Pancreas (tissue), 10 donors: ENCODE measurements at places on chromosomes 11 and 22. TPM values are rescaled to one million over a fixed set of nuclear protein-coding genes. Genes with fewer than 3 reads are reported as not detected.

CASP1 gene
- polyA plus RNA-seq: 4.8 TPM

OR8D4 gene
- polyA plus RNA-seq: 0.19 TPM

EI24 gene
- 46.3 TPM for polyA plus RNA-seq

ART1 gene
- polyA plus RNA-seq: not detected

CSNK1E gene
- polyA plus RNA-seq: 115 TPM

ZNF74 gene
- polyA plus RNA-seq: 5.4 TPM

OR10D3 gene
- polyA plus RNA-seq: not detected

MMP3 gene
- not detected for polyA plus RNA-seq

ETS1 gene
- 5.4 TPM for polyA plus RNA-seq

FAR1 gene
- polyA plus RNA-seq: 17.0 TPM

RAB38 gene
- 0.66 TPM for polyA plus RNA-seq

KRTAP5-10 gene
- polyA plus RNA-seq: 0.31 TPM

OR6A2 gene
- not detected for polyA plus RNA-seq

UPB1 gene
- 2.3 TPM for polyA plus RNA-seq

ROBO3 gene
- 18.9 TPM for polyA plus RNA-seq

DEFB131B gene
- not detected for polyA plus RNA-seq

PTPRCAP gene
- polyA plus RNA-seq: 10.9 TPM

AQP11 gene
- 0.99 TPM for polyA plus RNA-seq

OR2D2 gene
- polyA plus RNA-seq: not detected

CRYBB2 gene
- polyA plus RNA-seq: 0.49 TPM

TIGD3 gene
- 0.15 TPM for polyA plus RNA-seq

KRTAP5-4 gene
- not detected for polyA plus RNA-seq

C11orf86 gene
- not detected for polyA plus RNA-seq
